ENCODE measurements at places on chromosomes 7 and 10.
A peak's percentile ranks its signal among the peaks of the same experiment; 100 is the strongest.

GRCh38 chr10:78960316-78960800 is 108.4 kb upstream of the ZMIZ1 start:
- no peak for DNase-seq

GRCh38 chr7:19437446-19437845 is 271.4 kb downstream of the POLR1F start:
- DNase-seq: no peak

DNA sequence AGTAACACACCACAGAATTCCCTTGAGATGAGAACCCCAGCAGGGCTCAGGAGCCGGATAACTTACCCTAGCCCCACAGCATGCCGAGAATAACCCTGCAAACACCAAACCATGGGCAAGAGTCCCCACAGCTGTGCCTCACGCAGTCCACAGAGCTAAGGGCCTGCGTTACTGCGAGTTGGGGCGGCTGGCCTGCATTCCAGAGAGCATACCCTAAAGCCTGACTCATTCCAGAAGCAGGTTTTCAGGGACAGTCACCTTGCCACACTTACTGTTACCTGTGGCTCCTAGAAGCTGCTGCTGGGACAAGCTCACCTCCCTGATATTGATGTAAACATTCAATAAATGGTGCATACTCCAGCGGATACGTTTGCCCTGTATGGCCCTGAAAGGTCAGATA is 18.6 kb downstream of the FGFR2 start:
- DNase-seq: no peak

- no peak for DNase-seq
These were observed 91.8 kb downstream of the PTPRN2 start for GRCh38 chr7:158495786-158496185.

GRCh38 chr10:76942628-76943416 is 694.8 kb downstream of the KCNMA1 start:
- no peak for DNase-seq

- DNase-seq: no peak
These were observed 58.7 kb downstream of the ZRANB1 start for GRCh38 chr10:125000366-125001312.

- DNase-seq: no peak
These were observed 575.6 kb upstream of the MKI67 start for GRCh38 chr10:128701837-128702236.

- no peak for DNase-seq
These were observed 409.2 kb upstream of the ZMIZ1 start for GRCh38 chr10:78659598-78659967.

- no peak for DNase-seq
These were observed 91.0 kb downstream of the GPAM start for GRCh38 chr10:112092519-112092918.

GRCh38 chr10:96565774-96566173 is 21.0 kb downstream of the TM9SF3 start:
- DNase-seq: peak; percentile 33

GRCh38 chr10:4902571-4903011 is 60.6 kb upstream of the AKR1C1 start:
- no peak for DNase-seq

DNA sequence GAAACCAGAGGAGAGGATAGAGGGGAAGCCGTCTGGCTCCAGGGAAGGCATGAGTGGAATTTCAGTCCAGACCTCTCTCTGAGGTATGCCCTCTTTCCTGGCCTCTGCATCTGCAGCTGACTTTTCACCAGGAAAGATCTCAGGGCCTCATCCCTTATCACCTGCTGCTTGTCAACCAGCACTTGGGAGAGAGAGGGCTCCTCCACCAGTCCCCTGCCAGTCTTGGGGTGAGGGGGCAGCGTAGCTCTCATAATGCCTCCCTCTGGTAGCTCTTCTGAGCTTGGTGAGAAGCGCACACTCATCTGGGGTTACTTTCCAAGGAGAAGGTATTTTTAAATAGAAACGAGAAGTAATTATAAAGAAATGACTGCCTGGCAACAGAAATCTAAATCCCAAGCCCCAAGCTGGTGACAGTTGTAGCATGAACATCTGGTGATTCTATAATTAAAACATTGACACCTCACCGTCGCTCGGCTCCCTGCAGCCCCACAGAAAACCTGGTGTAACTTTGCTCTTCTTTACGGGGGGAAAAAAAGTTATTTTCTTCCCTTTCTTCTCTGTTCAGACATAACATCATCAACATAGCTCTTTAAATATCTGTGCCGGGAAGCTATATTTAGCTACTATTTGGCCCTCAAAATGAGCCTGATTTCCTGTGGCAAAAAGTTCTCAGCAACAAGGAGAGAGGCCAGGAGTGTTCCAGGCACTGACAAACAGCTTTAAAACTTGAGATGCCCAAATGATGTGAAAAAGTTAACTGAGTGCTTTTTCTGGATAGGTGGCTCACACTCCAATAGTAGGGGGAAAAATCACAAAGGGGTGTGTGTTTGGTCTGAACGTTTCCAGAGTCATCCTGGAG is 26.9 kb downstream of the HIP1 start:
- no peak for DNase-seq

DNA sequence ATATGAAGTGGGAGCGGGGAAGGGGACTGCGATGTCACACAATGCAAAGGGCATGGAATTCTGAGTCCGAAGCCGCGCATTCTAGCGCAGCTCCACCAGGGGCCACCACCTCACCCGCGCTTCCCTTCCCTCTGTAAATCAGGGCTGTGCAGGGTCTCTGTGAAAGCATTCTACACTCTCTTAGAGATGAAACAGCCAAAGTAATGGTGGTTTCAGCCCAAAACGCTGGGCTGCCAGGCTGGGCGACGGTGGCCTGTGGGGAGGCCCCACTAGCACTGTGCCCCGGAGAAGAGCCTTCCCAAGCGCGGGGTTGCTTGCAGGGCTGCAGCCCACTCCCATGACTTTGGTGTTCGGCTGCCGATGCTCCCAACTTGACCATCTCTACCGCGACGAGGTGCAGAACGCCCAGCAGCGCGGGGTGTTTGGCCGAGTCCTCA is 11.4 kb downstream of the ATG9B start:
- no peak for DNase-seq

DNA sequence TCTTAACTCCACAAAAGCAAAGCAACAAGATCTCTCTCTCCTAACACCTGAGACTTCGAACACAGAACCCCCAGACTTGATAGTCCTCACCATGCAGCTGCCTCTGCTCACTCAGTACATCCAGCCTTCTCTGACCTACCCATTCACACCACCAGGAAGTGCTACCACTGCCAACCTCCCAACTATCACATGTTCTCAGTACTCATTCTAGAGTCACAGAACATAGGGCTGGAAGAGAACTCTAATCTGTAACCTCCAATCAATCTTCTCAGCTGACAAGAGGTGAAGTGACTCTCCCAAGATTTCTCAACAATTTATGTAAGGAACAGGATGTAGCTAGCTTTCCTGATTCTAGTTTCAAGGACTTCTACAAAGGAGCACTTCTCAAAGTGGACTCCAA is 3.8 kb downstream of the NUDCD3 start:
- no peak for DNase-seq

GRCh38 chr7:110604885-110605284 is 486.0 kb upstream of the LRRN3 start:
- DNase-seq: no peak

DNA sequence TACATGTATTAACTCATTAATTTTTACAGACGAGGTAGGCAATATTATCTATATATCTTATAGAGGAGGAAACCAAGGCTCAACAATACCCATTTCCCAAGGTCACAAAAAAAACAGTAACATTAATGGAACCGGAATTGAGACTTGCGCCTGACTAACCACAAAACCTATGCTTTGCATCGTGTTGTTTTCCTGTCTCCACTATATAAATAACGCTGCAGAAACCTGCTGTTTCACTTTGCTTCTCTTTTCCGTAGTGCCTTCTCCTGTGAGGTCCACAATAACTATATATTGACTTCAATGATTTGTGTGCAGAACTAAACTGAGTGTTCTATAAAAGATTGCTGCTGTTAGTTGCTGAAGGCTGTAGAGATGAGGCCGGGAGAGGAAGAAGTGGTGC is 97.7 kb upstream of the RPA3 start:
- DNase-seq: peak; percentile 38

DNA sequence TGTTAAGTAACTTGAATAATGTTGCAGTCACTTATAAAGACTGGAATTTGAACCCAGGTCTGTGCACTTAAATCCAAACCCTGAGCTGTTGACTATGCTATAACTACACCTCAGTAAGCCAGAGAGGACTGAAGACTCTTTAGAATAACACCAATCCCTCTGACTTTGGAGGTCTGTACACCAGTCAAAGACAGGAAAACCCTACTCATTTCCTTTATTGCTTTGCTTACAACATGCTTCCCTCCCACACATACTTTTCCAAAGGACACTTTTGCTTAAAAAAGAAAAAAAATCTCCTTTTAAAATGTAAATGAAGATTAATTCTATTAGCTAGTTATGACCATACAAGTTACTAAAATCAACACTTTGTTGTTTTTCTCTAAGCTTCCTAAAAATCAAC is 184.7 kb upstream of the KCTD7 start:
- no peak for DNase-seq

DNA sequence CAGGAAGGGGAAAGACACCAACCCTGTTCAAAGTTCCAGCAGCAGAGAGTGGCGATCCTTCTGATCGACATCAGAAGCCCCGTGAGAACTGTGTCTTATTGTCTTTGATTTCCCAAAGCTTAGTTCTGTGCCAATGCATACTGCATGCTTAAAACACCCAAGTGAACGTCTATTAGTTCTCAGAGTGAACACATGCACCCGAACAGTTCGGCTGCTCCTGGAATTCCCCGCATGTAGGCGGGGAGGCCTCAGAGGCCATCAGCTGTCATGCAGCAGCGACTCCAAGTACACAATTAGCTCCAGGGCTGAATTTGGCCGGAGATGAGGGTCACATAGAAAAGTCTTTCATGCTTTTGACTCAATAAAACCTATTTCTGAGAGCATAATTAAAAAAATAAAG is 276.9 kb downstream of the ZMYND11 start:
- no peak for DNase-seq

GRCh38 chr7:129969881-129970446 is 17.2 kb upstream of the UBE2H start:
- no peak for DNase-seq

DNA sequence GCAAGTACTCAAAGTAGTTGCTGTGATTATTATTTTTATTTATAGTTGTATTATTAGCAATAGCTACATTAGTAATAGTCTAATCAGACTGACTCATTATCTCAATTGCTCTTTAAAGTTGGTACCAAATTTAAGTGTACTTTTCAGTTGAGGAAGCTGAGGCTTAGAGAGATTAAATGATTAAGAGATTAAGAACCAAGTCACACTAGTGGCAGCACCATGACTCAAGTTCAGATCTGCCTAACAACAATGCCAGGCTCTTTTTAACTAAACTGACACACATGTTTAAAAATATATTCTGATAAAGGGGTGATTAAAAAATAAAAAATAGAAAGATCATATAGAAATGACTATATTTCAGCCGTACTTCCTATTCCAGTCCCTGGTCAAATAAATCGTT is 42.0 kb downstream of the FZD1 start:
- DNase-seq: no peak

- DNase-seq: no peak
These were observed 410.6 kb downstream of the KCNMA1 start for GRCh38 chr10:77226853-77227565.

DNA sequence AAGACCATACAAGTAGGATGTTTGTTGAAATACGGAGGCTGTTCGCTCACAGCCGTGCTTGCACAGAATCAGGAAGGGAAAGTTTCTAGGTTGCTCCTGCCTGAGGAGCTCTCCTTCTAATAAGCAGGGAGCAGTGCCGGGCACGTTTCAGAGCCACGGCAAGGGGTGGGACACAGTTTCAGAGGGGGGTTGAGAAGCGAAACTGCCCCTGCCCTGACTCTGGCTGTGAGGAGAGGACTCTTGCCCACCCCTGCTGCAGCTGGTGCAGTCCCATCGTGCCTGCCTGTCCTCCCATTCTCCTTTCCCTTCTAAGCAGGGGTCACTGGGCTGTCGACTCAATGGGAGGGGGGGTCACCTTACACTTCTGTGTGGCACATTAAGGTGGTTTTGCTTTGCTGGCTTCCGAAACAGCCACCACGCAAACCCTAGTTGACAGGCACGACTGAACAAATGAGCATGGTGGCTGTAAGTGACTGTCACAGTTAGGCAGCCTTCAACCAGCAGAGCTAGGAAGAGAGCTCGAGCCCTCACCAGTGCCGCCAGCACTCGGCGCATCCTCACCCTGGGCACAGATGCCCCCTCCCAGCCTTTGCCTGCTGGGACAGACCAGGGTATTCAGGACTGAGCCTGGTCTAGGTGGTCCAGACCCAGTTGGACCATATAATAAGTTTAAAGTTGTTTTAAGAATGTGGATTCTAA is 37.5 kb downstream of the ZNF467 start:
- DNase-seq: no peak

DNA sequence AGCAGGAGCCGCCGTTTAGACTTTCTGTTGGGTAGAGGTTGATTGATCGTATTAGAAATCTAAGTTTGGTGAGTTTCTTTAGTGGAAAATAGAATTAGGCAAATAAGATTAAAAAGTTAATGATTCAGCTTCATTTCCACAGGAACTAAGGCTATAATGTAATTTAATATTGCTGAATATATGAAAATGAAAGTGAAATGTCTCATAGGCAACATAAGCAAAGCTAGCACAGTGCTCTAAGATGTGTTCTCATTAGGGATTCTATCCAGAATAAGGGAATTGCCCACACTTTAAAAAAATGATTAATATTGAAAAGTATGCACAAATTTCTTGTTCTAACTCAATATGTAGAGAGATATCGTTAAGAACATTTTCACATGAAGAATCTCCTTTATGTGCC is 47.0 kb downstream of the SRI start:
- no peak for DNase-seq

- DNase-seq: no peak
These were observed 135.3 kb upstream of the COBL start for GRCh38 chr7:51451751-51452476.

- no peak for DNase-seq
These were observed 142.9 kb upstream of the PCGF5 start for GRCh38 chr10:91077549-91078071.

- no peak for DNase-seq
These were observed 6.5 kb downstream of the SAMD8 start for GRCh38 chr10:75117995-75118394.

DNA sequence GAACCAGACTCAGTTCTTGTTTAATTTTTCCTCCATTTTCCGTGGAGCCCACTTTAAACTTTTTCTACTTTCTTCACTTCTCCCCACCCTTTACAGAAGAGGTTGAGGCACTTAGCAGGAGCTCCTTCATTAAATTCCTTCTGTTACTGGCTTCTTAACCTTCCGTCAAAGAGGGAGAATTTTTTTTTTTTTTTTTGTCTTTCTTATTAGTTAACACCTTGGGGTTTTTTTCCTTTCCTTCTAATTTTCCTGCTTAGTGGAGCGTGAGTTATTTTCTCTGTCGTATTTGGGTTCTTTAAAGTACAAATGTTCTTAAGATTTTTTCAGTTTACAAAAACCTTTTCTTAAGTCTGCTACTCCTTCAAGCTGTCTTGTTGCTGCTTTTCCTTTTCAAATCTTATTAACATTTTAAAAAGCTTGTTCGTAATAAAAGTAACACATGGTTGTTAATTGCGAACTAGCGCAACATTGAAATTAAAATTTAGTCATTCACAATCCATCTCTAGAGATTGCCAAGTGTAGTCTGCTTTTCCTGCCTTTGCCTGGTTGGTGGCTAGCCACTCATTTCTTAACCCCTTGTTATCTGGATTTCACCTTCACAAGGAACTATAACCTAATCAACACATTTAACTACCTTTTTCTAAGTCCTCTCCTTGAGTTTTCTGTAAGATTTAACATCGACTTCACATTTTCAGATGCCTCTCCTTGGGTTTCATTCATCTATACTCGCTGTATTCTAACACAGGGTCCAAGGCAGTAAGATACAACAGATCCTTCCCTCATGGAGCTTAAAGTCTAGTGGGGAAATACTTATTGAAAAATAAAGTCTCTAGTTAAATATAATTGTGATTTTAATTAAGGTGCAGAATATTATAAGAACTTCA is 2.0 kb downstream of the BMPR1A start:
- no peak for DNase-seq
